C1 segment of cervical spinal cord (tissue), 14 donors: ENCODE measurements at places on chromosomes 2 and 18.
A peak's percentile ranks its signal among the peaks of the same experiment; 100 is the strongest.

DNA sequence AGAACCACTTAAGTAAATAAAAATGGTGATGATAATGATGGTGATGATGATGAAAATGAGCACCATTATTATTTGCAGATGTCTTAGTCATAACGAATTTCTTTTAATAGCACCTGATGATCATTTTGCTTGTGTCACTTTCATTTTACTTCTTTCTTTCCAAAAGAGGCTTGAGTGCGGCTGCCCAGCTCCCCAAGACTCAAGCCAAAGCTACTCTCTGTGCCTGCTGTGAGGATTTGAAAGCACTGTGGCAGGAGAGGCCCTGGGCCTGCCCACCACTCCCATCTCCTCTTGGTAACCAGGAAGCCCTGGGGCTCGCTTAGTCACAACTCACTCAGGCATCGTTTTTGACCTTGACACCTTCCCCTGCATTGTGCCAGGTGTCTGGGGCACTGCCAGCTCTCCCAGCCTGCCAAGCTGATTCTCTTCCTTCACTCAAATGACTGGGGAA lies 41.2 kb downstream of the RPL37A start:
- DNase-seq: no peak

DNA sequence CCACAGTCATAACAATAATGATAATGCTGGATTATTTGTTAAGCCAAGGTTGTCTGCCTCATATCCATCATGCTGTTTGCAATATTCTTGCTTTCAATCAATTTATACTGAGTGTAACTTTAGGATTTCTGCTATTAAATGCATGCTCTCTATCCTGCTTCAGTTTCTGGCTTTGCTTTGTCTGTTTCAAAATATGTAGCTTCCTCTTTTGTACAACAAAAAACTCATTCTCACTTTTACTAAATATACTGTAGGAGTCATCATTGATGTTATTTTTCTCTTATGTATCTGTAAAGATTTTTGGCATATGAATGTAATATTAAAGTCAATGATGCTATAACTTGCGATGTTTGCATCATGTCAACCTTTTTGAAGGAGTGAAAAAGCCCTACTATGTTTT lies 149.3 kb downstream of the GPD2 start:
- no peak for DNase-seq

GRCh38 chr18:52289392-52289791 lies 50.6 kb upstream of the DCC start:
- no peak for DNase-seq

GRCh38 chr2:231306791-231307393 lies 88.6 kb upstream of the B3GNT7 start:
- no peak for DNase-seq

GRCh38 chr18:48937869-48938750 lies 12.7 kb downstream of the SMAD7 start:
- no peak for DNase-seq

DNA sequence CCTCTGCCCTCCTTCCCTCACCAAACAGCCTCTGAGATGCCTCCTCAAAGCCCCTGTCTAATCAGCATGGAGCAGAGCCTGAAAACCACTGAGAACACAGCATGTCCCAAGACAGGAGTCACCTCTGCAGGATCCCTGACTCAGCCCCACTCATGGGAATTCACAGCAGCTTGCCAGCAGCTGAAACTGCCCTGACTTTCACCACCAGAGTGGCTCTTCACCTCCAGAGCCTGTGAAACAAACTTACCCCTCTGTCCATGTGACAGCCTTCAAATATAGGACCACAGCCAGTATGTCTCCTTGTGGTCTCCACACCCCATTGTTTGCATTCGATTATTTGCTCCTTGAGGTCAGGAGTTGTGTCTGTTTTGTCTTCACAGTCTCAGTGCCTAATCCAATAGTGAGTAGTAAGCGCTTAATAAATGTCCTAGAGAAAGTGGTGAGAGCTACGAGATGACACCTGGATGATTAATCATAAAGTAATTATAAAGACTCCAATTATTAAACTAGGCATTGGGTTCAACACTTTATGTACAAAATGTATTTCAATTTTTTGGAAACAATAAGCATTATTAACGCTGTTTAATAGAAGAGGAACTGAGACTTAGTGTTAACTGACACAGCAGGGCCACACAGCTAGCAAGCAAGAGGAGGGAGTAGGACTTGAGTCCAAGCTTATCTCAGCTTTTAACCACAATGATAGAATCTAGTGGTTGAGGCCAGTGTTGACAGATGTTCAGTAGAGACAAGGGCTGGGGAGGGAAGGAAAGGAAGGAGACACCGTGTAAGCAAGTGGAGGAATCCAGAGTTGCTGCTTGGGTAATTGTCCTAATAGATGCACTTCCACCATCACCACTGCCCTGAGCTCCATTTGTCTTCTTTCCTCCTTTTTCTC lies 358.7 kb upstream of the TNP1 start:
- no peak for DNase-seq

GRCh38 chr2:5330961-5331360 lies 361.2 kb upstream of the SOX11 start:
- DNase-seq: no peak

GRCh38 chr2:232697059-232697806 lies at the start of gene GIGYF2:
Gene GIGYF2, plus strand, starts transcription at chr2:232697331. Its CDS starts 37,867 bp downstream, at chr2:232735198.
- DNase-seq: peak; percentile 96
